ENCODE measurements at places on chromosomes 12 and 14.

DNA sequence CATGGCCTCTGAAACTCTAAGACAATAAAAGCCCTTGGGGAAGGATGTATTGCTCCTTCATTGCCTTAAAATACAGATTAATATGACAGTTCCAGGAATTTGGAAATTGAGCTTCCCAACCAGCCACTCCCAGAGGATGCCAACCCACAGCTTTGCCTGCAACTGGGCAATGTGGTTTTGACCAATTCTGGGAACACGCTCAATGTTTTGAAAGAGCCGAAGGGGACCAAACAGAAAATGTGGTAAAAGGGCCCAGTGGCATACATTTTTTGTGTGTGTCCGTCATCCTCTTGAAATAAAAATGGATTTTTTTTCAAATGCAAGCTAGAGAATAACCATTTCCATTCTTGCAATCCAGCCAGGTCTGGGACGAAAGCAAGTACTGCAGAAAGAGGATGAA, 88.3 kb upstream of the PLEKHG7 start:
- no peak for DNase-seq

GRCh38 chr12:58435647-58436046, 484.7 kb downstream of the LRIG3 start:
- DNase-seq = no peak

GRCh38 chr12:60201891-60202290, 606.1 kb downstream of the SLC16A7 start:
- no peak for DNase-seq

DNA sequence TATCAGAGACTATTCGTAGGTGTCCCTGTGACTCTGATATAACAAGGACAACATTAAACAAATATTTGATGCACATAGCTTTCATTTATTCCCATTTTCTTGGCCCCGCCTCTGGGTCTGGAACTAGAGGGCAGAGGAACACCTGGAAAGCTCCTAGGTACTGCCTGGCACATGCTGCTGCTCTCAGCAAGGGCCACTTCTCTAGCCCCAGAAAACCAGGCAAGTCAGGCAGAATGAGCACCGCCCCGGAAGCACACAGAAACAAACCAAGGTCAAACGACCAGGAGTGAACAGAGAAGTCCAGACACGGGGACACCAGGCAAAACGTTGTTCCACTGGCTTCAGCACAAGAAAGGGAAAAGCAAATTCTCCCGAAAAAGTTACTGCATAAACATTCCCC, 76.1 kb downstream of the TTC7B start:
- DNase-seq = no peak

DNA sequence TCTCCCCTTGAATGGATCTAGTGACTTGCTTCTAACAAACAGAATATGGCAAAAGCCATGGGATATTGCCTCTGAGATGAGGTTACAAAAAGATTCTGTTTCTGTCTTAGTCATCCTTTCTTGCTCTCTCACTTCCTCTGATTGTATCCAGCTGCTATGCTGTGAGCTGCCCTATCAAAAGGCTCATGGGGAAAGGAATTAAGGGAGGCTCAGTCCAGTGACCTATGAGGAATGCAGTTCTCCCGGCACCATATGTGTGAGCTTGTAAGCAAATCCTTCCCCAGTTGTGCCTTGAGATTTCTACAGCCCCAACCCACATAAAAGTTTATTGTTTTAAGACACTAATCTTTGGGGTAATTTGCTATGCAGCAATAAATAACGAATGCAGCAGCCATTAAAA, 183.1 kb downstream of the KLHL28 start:
- DNase-seq = no peak

- no peak for DNase-seq
Observed at GRCh38 chr14:46137786-46138185, 513.8 kb downstream of the RPL10L start.

DNA sequence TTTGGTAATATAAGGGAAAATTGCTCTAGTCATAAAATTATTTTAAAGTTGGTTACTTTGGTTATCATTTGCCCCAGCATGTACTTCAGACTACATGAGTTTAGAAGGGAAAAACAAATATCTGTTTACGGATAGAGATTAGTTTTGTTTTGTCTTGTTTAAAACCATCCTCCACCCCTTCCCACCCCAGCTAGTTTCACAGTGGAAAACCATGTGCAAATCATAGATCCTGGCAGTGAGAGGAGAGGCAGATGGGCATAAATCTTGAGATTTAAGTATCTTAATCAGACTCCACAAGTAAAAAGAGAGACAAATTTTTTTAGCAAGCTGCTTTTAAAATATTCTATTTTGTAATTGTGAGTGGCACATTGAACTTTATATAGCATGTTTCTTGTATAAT, 424.7 kb downstream of the TMEM117 start:
- no peak for DNase-seq

GRCh38 chr12:107458990-107459389, 226.6 kb upstream of the PWP1 start:
- DNase-seq = no peak

- DNase-seq = no peak
Observed at GRCh38 chr12:24649634-24650033, 299.3 kb downstream of the BCAT1 start.

DNA sequence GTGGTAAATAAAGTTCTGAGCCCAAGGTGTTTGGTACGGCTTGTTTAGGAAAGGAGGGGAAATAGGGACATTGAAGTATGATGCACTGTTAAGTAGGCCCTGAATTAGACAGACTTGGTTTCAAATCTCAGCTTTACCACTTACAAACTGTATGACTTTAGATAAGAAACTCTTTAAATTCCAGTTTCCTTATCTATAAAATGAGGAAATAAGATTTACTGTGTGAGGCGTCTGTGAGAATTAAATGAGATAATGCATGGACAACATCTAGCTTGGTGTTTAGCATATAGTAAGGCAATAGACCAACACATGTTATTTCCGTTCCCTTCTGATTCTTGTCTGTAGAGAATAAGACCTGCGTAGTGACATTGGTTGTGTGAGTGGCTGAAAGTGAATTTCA, 7.0 kb downstream of the NCKAP1L start:
- no peak for DNase-seq

All from NCI-H1694 treated with DMSO at 0.1 percent for 48 hours (cell line).